NB4 (cell line): ENCODE measurements at places on chromosomes 2 and 18.

GRCh38 chr18:54995421-54996143, 36.3 kb upstream of the CCDC68 start:
- DNase-seq: no peak

DNA sequence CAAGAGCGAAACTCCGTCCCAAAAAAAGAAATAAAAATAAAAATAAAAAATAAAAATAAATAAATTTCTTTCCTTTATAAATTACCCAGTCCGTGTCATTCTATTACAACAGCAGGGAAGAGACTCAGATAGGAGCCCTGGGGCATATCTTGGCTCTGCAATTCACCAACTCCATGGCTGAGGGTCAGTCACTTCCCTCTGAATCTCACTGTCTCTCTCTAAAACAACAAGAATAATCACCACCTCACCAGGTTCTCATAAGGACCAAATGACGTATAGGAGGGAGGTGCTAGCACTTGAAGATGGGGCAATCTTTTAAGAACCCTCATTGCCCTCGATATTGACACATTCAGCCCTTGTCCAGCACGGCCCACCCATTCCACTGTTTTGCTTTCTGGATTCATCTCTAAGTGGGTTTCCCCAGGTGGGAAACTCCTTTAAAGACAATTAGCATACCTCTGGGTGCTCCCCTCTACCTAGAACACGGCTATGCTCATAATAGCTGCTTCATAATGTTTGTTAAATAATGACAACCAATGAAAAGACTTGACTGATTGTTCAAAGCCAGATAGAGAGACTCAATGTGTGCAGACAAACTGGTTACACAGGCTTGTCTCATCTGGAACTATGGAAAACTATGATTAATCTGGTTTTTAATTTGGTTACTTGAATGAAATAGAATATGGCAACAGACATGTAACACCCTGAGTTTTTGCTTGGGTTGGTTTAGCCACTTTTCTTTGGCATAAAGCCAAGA, 15.1 kb downstream of the MYCN start:
- no peak for DNase-seq

DNA sequence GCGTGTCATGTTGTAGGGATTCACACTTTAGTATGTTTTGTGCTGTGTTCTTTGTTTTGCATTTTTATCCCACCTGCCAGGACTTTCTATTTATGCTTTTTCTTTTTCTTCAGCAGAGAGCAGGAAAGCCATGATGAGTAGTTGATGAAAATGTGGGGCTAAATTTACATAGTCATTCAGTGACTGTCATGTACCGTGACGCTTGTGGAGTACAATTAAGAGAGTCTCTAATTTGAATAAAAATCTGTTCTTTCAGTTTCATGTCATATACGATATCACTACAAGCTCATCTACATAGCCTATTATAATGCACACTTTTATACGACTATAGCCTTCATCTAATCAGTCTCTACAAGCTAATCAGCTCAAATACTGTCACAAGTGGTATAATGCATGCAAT, 112.7 kb upstream of the SPATS2L start:
- no peak for DNase-seq

- no peak for DNase-seq
Measured at GRCh38 chr2:96702098-96702785, 37.6 kb downstream of the LMAN2L start.

GRCh38 chr2:1132328-1132969, 181.8 kb downstream of the SNTG2 start:
- no peak for DNase-seq

- peak; percentile 37 for DNase-seq
Measured at GRCh38 chr18:24964216-24964615, 387.8 kb downstream of the ZNF521 start.
